ENCODE measurements at places on chromosomes 7 and 10.

DNA sequence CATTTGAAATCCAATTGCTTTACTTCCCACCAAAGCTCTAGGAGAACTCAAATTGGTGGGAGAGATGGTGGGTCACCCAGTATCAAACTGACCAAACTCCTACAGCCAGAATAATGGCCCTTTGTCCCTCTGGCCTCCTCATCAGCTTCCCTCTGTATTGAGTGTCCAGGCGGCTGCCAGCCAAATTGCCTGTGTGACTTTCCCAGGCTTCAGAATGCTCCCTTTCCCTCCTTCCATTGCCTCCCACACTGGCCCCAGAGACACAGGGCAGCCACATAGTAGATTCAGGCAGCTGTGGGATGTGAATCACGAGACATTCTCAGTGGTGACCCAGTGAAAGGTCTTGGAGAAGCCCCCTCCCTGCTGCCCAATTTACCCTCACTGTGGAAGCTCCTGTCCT, 12.7 kb upstream of the VDAC2 start:
- no peak for DNase-seq

- peak; percentile 37 for DNase-seq
Observed at GRCh38 chr7:112130729-112131410, 75.3 kb downstream of the DOCK4 start.

DNA sequence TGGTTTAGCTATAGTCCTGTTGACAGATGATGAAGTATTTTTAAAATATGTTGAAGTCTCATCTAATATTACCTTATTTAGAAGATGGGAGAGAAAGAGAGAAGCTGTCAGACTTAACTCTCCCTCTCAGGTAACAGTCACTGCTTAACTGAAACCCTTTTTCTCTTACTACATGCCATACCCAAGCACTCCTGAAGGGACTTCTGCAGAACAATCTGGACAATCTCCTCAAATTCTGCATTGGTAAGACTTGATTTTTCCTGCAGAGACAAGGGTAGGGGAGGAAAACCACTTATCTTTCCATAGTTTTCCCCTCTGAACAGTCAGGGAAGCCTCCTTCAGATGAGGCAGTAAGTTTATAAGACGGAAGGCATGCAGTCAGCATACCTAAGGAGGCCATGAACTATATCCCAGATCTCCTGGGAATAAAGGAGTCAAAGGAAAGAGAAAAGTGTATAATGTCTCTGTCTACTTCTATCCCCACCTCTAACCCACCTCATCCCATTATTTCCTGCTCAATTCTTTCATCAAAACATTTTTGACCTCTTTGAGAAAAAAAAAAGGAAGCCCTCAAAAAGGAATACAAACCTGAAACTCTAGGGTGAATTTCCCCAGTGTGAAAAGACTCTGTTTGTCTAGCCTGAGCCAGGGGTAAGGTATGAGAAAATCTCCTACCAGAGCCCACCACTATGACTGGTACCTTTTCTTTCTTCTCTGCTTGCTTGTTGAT, 9.4 kb downstream of the ZCWPW1 start:
- DNase-seq = no peak

GRCh38 chr7:78041423-78041822, 242.8 kb downstream of the PHTF2 start:
- no peak for DNase-seq

DNA sequence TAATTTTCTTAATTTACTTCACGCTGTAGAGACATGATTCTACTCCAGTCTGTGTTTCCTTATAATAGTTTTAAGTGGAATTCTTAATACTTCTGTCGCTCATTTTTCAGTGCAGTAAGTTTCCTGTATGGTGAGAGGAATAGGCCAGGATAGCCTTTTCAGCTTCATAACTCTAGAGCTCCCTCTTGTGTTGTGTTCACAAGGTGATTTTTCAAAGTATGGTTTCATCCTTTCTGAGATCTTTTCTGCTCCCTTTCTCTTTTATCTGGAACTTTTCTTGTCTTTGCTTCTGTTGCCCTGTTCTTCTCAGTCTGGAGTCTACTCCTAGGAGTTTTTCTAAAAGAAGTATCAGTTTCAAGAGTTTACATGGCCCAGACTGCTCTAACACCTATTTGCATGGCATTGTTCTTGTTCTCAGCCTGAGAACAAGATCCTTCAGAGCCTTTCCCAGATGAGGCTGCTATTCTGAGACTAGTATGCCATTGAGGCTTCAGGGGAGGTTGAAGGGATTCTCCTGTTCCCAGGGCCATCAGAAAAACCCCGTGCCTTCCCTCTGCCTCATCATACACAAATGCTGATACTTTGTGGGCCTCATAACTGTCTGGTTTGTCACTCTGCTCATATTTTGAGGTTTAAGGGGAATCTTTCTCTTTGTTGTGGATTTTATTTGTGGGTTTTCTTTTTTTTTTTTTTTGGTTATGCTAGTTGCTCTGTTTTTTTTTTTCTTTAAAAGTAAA, 21.8 kb downstream of the NET1 start:
- DNase-seq = peak; percentile 82
